Activated CD8-positive, alpha-beta memory T cell treated with anti-CD3 and anti-CD28 coated beads for 48 hours (primary cell): ENCODE measurements at places on chromosomes 2 and 18.

- DNase-seq: no peak
Observed at GRCh38 chr2:116586328-116586689, 1228.2 kb upstream of the DDX18 start.

- no peak for DNase-seq
Observed at GRCh38 chr2:102366406-102367112, 11.0 kb downstream of the IL18R1 start.

DNA sequence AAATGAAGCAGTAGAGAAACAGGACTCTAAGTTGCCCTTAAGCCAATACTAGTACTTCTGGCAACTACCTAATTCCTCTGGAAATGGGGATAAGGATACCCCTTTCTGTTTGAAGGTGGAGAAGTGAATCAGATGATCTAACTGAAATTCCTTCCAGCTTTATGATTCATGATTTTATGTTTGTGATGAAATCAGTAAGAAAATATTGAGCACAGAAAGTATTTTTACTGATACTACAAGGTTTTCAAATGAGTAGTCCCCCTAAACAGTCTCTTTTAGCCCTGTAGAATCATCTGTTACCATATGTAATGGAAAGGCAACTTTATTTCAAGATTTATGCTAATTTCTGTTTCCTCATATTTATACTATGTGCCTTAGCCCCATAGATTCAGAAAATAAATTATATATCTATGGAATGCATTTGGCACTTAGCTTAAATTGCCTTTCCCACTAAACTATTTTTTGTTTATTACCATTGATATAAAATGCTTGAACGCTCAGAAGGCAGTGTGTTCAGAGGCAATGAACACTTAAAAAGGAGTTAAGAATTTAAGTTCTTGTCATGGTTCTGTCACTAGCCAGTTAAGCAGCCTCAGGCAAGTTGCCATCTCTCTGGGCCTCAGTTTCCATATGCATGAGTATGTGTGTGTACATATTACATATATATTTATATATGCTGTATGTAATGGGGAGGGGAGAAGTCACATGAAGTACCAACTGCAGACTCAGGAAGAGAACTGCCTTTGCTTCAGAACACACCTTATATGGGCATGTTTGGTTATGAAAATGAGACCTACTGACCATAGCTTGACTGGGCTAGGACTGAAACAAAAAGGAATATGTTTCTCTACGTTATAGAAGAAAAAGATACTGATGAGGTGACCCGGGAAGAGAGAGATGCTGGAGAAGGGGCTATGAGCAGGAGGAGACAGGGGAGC, 97.7 kb downstream of the CDC42EP3 start:
- DNase-seq: no peak

DNA sequence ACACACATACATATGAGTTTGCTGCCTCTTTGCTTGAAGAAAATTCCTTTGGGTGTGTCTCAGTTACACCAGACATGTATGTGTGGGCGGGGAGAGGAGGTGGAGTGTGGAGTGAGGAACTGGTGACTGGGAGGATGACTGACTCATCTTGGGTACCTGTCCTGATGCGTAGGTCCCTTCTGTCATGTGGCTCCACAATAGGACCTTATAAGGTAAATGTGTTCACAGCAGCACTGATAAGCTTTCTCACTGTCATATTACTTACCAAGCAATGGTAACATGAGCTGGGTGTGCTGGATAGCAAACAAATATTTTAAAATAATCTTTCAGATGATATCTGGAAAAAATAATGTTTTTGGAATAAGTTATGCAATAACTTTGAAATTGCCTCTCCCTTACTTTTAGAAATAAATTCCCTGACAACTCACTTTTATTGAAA, 45.1 kb downstream of the SLC9A2 start:
- DNase-seq: peak; percentile 4

- DNase-seq: no peak
Observed at GRCh38 chr2:111685342-111685741, 198.7 kb downstream of the ANAPC1 start.

DNA sequence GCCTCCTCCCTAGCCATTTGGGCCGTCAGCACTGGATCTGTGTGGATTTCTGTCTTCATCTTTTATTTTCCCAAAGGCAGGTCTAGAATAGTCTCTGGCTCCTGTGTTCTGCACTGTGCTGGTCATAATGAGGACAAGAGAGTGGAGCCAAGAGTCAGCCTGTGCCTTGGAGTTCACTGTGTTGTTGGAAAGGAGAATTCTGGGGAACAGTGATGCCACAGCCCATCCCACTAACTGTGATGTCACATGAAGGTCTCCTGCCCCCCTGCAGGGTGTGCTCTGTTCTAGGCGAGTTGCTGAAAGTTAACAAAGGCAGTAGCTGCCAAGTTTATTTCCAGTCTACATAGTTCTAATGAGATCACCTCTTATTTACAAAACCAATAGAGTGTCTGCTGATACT, 248.5 kb downstream of the TPGS2 start:
- DNase-seq: no peak

GRCh38 chr2:122218596-122218995, 463.1 kb downstream of the TSN start:
- no peak for DNase-seq

DNA sequence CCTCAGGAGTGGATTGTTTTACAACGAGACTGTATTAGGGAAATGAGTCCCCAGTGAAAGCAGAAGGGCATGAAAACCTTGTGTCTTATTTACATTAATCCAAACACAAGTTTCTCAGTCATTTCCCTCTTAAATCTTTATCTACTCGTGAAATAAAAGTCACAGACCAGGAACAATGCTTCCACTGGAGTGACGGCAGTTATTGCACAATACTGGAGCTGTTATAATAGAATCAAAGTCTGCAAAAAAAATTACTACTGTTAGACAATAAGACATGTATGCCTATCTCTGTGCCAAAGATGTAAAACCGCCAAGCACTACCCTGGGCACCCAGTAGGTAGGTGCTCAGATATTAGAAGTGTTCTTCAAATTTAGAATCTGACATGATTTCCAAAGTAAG, 375.5 kb downstream of the ZNF521 start:
- DNase-seq: no peak

DNA sequence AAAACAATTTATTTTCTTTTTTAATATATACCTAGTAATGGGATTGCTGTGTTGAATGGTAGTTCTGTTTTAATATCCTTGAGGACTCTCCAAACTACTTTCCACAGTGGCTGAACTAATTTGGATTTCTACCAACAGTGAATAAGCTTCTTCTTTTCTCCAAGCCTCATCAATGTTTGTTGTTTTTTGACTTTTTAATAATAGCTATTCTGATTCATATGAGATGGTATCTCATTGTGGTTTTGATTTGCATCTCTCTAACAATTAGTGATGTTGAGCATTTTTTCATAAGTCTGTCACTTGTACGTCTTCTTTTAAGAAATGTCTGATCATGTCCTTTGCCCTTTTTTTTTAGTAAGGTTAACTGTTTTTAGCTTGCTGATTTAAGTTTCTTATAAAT, 863.3 kb downstream of the CNTNAP5 start:
- DNase-seq: no peak
